CD4-positive, alpha-beta T cell treated with Interleukin-6 at 100 ng/mL for 8 hours (primary cell): ENCODE measurements at places on chromosomes 6 and 20.

- DNase-seq = no peak
Observed at GRCh38 chr6:157528931-157529653, 148.1 kb downstream of the ZDHHC14 start.

- DNase-seq = no peak
Observed at GRCh38 chr6:168415098-168415992, 25.6 kb upstream of the SMOC2 start.

GRCh38 chr20:63238514-63239125, 2.9 kb downstream of the BIRC7 start:
- no peak for DNase-seq

DNA sequence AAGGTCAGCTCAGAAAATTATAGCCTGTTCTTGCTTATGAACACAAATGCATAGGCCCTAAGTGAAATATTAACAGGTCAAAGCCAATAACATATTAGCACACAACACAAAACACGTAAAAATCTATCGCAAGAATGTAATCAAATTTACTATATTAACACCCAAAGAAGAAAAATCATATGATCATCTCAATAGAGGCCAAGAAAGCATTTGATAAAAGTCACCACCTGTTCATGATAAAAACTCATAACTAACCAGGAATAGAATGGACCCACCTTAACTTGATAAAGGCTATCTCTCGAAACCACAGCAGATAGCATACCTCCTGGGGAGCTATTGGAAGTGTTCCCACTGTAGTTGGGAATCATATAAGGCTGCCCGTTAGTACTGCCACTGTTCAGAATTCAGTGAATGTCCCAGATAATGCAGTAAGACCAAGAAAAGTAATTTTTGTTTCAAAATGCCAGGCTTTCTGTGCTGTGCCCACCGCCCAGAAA, 21.6 kb downstream of the POFUT1 start:
- no peak for DNase-seq

DNA sequence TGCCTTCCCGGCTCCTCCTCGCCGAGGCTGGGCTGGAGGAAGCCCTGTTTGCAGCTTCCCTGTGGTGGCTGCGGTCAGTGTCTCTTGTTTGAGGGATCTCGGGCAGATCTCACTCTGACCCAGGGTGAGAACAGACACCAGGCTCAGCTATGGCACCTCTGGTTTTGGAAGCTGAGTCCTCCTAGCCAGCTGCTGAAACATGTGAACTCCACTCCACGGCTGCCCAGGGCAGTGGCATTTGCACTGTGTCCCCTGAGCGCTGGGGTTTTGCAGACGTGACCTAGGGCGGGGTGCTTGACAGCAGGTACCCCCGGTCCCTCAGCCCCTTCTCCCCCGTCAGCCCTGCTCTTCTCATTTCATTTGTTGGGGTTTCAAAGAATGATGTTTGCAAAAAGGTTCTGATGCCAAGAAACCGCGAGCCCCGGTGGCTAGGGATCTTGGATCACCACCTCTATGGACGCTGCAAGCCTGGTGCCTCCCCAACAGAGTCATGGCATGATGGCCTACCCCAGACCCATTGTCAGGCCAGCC, 55.0 kb upstream of the DACT2 start:
- DNase-seq = no peak

DNA sequence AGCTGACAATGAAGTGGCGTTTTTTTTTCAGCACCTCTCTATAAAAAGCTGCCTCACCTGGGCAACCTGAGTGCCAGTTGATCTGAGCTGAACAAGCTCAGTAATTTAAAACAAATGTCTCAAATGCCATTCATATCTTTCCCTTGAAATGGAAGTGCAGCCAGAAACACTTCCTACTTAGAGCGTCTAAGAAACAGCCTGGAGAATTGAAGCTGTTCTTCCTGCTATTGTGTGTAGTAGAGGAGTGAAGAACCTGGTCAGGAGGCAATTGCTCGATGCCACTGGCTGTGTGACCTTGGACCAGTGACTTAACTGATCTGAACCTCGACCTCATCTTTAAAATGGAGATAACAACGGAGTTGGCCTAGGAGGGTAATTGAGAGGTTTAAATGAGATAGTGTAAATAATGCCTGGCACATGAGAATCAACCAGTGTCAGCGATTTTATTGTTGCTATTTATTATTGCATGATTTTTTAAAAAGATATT, 95.4 kb upstream of the FOXQ1 start:
- DNase-seq = no peak

- DNase-seq = no peak
Observed at GRCh38 chr6:75135450-75135849, 70.4 kb downstream of the COL12A1 start.

GRCh38 chr20:45469336-45470261, at the start of gene WFDC2:
Gene WFDC2 (plus strand): TSS chr20:45469753. CDS start chr20:45469782, 29 bp downstream.
- DNase-seq = no peak

DNA sequence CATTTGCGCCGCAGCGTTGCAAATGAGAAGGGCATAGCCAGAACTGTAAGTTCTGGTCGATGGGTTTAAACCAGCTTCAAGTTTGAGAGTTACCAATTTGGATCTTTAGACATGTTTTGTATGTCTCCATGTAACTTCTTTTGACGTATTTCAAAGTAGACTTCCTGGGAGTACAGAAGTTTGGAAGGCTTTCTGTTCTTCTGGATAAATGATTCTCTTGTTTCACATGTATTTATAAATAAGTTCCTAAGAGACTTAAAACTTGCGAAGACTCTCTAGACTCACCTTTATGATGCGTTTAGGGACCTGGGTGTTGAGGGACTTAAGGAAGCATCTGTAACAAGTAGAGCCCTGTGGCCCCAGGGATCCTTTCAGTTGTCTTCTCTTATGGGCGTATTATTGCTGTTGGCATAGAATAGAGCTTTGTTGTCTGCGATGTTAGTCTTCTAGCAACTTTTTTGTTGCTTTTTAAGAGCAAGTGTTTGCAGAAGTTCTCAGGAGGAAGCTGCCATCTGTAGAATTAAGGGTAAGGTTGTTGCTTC, 1.3 kb downstream of the CDYL start:
- no peak for DNase-seq

GRCh38 chr6:165599121-165599520, 63.9 kb downstream of the PDE10A start:
- no peak for DNase-seq

GRCh38 chr20:10710991-10711775, 37.4 kb upstream of the JAG1 start:
- DNase-seq = no peak

- DNase-seq = no peak
Observed at GRCh38 chr6:15754035-15754705, 91.3 kb upstream of the DTNBP1 start.

DNA sequence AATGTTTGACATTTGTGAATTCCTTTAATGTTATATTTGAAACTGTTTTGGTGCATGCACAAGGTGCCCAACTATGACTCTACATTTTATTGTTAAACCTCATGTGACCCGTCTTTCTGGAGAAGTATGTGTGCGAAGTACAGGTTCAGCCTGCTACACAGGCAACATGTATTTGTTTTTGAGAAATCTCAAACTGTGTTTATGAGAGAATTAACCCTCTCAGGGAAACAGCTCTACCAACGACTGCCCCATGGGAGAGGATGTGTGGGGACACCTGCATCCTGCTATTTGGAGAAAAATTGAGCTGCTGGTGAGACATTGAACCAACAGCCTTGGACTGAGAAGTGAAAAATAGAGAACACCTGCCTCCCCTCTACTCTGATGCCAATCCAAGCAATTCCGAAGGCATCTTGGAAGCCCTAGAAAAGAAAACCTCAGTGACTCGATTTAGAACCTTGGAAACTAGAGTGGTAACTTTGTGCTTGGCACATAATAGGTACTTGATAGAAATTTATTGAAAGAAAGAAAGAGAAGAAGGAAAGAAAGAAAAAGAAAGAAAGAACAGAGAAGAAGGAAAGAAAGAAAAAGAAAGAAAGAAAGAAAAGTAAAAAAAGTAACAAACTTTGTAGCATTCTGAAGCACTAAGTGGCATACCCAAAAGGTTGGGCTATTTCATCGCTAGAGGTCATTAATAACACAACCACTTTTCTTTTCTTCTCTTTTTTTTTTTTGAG, 2.9 kb upstream of the AKAP12 start:
- no peak for DNase-seq

DNA sequence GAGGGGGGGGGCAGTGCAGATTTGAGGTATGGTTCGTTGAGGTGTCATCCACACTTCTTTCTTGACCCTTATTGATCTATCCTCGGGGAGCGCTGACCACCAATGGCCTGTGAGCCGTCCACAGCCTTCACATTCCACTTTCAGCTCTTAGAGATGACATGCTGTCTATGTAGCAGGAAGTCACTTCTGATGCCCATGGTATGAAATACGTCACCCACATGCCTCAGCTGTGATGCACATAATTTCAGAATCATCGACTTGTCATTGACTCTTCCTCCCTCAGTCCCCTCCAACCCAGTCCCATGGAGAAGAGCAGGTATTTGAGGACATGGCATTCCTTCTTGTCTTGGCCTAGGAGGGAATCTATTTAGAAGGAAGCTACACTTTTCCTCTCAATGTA, 4.7 kb upstream of the ADGRF5 start:
- DNase-seq = no peak

DNA sequence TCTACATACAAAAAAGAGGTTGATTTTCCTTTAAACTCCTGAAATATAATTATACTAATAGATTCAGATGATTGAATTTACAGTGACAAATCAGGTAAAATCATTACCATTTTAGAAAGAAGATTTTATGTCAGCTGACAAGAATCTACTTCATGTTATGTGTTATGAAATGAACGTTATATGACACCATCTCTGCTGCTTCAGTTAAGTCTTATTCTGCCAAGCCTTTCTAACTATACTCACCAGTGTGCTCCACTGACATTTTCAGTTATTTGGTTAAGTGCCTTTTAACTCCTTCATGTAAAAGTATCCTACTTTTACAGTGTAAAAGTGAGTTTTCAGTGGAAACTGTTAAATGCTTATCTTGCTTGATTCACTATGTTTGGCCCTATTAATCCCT, 80.4 kb downstream of the RWDD2A start:
- DNase-seq = no peak

DNA sequence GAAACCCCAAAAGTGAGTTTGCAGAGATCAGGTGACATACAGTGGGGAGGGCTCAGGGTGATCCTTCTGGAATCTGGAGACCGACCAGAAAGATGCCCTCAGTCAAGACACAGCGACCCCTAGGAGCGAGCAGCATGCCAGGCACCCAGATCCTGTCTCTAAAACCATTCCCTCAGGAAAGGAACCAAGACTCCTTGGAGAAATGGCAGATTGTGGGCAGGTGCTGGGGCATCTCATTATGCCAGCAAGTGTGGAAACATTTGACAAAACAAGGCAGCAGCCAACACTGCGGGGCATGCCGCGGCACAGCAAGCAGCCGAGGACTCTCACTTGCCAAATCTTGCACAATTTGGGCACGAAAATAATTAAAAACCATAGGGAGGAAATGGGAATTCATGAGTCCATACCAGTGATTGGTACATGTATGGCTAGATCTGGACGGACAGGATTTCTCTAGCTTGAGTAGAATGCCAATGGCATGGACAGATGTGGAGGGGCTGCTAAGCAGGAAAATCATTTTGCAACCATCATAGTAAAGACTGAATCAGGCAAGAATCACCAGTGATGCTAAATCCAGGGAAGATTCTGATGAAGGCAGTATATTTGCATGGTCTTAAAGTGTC, 76.9 kb downstream of the GINS1 start:
- no peak for DNase-seq

DNA sequence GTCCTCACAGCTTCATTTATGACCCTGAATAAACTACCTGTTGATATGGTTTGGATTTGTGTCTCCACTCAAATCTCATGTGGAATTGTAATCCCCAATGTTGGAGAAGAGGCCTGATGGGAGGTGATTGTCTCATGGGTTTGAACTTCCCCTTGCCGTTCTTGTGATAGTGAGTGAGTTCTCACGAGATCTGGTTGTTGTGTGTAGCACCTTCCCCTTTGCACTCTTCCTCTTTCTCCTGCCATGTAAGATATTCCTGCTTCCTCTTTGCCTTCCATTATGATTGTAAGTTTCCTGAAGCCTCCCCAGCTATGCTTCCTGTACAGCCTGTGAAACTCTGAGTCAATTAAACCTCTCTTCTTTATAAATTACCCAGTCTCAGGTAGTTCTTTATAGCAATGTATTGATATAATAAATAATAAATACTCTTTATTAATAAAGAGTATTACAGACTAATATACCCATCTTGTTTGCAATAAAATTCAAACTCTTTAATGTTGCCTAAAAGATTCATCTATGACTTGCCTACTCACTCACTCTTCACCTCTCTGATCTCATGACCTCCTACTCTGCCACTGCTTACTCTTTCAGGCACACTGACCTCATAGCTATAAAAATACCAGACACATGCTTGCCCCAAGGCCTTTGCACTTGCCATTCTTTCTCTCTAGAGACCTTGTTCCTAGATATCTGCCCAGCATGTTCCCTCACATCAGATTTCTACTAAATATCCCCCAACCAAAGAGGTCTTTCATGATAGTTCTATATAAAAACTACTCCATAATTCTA, 256.4 kb upstream of the MARCKS start:
- DNase-seq = no peak

DNA sequence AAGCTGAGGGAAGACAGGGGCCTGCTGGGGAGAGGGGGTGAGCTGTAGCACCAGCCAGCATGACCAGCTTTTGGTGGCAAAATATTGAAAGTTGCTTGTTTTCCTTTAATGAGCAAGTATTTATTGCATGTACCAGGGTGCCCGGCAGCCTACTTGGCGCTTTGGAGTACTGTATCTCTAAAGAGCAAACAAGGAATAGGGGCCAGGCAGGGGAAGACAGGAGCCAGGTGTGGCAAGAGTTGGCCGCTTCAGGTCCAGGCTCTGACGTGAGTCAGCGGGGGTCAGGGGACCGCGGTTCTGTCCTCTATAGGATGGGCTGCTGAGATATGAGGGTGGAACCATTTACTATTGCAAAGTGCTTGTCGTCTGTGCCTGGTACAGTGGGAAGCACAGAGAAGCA, 63.1 kb downstream of the PSMG4 start:
- no peak for DNase-seq

GRCh38 chr6:157983406-157984119, 1.9 kb downstream of the SYNJ2 start:
- DNase-seq = no peak
